Activated CD8-positive, alpha-beta T cell treated with anti-CD3 and anti-CD28 coated beads, Interleukin-2, amount 10 ng/mL, durations not matched to agents 7 days and 5 days (primary cell): ENCODE measurements at places on chromosomes 2 and 18.

GRCh38 chr18:22424565-22424963 is 6.8 kb upstream of the CTAGE1 start:
- no peak overlapping the region for H3K4me3 ChIP-seq
- H3K36me3 ChIP-seq = no peaks in the 10 kb centered on the region
- no peaks in the 10 kb centered on the region for H3K27me3 ChIP-seq
- no peak for DNase-seq

- no peaks in the 10 kb centered on the region for H3K27me3 ChIP-seq
- H3K27ac ChIP-seq = no peak overlapping the region
- no peak for DNase-seq
- H3K4me3 ChIP-seq = no peak overlapping the region
- no peaks in the 10 kb centered on the region for H3K36me3 ChIP-seq
Observed at GRCh38 chr18:31386741-31387140, 10.2 kb downstream of the DSG4 start.

DNA sequence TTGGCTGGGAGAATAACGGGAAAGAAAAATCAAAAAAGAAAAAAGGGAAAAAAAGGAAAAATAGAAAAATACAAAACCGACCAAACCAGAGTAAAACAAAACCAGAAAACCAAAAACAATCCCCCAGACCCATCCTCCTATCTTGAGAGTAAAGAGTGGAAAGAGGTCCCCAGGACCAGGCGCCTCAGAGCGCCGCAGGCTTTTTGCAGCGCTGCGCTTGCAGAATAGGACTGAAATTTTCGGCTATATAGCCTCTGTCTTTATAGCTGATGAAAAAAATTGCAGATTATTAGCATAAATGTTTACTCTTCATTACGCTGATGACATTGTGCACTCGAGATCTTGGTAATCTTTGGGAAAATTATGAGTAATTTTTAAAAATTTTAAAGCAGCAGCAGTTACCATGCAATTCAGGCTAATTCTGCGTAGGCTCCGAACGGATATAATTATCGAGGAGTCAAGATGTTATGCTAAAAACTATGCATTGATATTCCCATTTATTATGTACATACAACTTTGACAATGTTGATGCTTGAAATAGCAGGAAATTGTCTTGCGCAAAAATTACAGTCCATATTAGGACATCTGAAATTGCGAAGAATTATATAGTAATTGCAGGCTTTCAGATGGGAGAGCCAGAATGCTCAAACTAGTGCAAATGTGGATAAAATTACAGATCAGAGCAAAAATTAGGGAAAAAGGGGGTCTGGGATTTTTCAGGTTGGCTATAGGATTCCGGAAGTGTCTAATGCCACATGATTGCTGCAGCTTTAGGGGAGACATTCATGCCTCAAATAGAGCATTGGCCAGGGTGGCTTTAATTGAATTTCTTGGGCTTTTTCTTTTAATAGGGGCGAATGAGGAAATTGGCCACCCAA is 8.3 kb downstream of the DLX1 start:
- H3K4me1 ChIP-seq = peaks cover 48% of the 10 kb centered on the region
- H3K27me3 ChIP-seq = peaks cover 82% of the 10 kb centered on the region
- H3K36me3 ChIP-seq = peaks cover under 1% of the 10 kb centered on the region
- H3K4me3 ChIP-seq = peak overlapping the region; percentile 6
- H3K27ac ChIP-seq = no peak overlapping the region
- no peak for DNase-seq

DNA sequence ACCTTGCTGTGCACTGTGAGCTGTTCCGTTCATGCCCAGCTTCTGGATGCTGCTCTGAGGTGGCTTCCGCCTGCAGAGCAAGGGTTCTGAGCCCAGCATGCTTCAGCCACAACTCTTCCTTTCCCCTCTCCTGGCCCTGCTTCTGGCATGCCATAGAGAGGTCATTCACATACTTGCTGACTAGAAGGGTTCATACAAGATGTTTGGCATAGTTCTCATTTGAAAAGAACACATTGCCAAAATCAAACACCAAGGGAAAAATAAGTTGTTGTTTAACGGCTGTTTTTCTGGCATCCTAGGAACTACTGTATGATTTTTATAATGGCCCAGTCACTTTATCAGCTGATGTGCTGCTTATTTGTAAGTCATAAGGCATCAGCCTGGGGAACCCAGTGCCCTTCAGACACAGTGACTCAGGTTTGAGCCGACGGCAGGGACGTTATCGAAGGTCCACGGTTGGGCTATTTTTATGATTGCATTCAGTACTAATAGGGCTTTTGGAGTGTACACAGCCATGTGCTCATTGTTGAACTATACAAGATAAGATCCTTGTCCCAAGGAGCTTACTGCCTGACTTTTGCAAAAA is 53.9 kb upstream of the CTAGE1 start:
- no peaks in the 10 kb centered on the region for H3K36me3 ChIP-seq
- no peaks in the 10 kb centered on the region for H3K4me1 ChIP-seq
- no peaks in the 10 kb centered on the region for H3K27me3 ChIP-seq
- H3K4me3 ChIP-seq = no peak overlapping the region

- peaks cover 10% of the 10 kb centered on the region for H3K4me1 ChIP-seq
- DNase-seq = no peak
- H3K36me3 ChIP-seq = no peaks in the 10 kb centered on the region
- peak overlapping the region; percentile 65 for H3K4me3 ChIP-seq
Observed at GRCh38 chr2:85132397-85132796, 795 bp upstream of the TCF7L1 start.

DNA sequence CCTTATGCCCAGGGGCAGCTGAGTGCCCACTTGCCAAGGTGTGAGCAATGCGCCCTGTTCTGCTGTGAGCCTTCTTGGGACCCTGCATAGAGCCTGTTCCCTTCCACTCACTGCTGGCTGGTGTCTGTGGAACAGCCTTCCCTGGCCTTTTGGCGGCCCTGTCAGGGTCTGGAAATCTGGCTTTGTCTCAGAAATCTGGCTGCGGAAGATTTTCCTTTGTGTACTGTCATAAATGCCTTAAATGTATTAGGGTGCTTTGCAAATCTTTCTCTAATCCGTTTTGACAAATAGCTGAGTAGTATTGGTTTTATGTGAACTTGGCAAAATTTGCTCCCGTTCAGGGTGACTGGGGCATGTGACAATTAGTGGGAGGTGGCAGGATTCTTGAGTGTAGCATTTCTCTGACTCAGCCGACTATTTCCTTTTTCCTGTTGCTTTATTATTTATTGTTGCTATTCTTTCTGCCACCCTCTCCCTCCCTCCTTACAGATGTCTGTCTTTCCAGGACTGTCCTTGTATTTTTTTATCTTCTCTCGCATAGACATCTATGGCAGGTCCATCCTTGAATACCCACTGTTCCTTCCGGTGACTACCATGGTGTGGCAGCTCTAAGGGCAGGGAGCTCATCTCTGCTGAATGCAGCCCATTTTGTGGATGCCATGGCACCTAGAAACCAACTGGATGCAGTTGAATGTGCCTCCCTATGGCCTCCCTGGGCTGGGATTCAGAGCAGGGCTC is 41.8 kb downstream of the LDLRAD4 start:
- H3K27me3 ChIP-seq = no peaks in the 10 kb centered on the region
- H3K4me3 ChIP-seq = no peak overlapping the region
- H3K4me1 ChIP-seq = peaks cover 27% of the 10 kb centered on the region
- H3K27ac ChIP-seq = no peak overlapping the region

DNA sequence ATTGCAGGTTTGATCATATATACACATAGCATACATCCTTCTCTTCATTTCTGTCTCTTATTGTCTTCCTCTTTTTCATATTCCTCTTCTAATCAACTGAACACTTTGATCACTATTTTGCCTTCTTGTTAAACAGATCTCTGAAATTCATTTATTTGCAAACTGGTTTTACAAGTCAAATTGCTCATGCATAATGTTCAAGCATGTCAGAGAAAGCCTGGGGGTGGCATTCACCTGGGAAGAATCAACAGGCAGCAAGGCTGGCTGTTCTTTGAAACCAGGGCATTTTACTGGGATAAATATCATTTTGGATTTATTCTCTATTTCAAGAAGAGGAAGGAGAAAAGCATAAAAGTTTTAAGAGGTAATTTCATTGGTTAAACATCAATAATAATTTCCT is 66.9 kb upstream of the LRATD1 start:
- no peaks in the 10 kb centered on the region for H3K27me3 ChIP-seq
- H3K4me1 ChIP-seq = no peaks in the 10 kb centered on the region
- H3K36me3 ChIP-seq = no peaks in the 10 kb centered on the region
- DNase-seq = no peak
- H3K27ac ChIP-seq = no peak overlapping the region

- H3K36me3 ChIP-seq = no peaks in the 10 kb centered on the region
- no peaks in the 10 kb centered on the region for H3K4me1 ChIP-seq
- DNase-seq = peak; percentile 4
- H3K4me3 ChIP-seq = no peak overlapping the region
- H3K27me3 ChIP-seq = peaks cover 2% of the 10 kb centered on the region
- no peak overlapping the region for H3K27ac ChIP-seq
Observed at GRCh38 chr2:239824866-239825704, 200.1 kb downstream of the NDUFA10 start.

DNA sequence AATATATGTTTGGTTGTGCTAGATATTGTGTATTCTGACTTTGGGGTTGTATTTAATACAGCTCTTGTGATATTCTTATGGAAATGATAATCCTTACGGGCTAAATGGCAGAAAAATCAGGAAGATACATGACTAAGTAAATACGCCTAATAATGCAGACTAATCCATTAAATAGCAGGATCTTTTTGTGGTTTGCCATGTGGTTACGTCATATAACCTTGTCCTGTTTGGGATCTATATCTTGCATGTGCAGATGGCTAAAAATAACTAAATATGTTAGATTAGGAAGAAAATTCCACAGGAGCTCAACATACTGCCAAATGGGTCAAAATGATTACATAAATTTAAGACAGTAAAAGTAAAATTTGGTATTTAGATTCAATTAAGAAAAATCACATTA is 83.0 kb downstream of the NEB start:
- H3K4me1 ChIP-seq = no peaks in the 10 kb centered on the region
- H3K4me3 ChIP-seq = no peak overlapping the region
- no peak for DNase-seq
- H3K36me3 ChIP-seq = peaks cover 2% of the 10 kb centered on the region

DNA sequence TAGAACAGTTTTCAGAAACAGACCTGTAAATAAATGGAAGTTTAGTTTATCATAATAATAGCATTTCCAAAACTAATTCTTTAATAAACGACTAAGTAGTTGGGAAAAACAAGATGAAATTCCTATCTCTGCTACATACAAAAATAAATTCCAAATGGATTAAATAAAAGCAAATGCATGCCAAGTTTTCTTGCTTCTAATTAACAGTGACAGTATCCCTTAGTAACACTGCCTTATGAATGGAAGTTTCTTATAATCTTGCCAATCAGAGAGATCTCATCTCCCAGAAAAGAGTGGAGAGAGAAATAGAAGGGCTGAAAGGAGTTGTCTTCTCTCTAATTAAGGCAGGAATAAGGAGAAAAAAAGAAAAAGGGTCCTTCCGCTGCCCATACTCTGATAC is 133.9 kb downstream of the GFPT1 start:
- H3K27ac ChIP-seq = no peak overlapping the region
- peaks cover 35% of the 10 kb centered on the region for H3K27me3 ChIP-seq
- no peaks in the 10 kb centered on the region for H3K4me1 ChIP-seq
- no peak overlapping the region for H3K4me3 ChIP-seq
- no peak for DNase-seq

GRCh38 chr2:28080911-28081310 is 190.4 kb downstream of the BABAM2 start:
- H3K27me3 ChIP-seq = no peaks in the 10 kb centered on the region
- peaks cover 28% of the 10 kb centered on the region for H3K4me1 ChIP-seq
- H3K27ac ChIP-seq = no peak overlapping the region
- no peaks in the 10 kb centered on the region for H3K36me3 ChIP-seq
- H3K4me3 ChIP-seq = no peak overlapping the region
- no peak for DNase-seq

GRCh38 chr2:207321514-207321913 is 155.8 kb upstream of the KLF7 start:
- DNase-seq = no peak
- no peaks in the 10 kb centered on the region for H3K36me3 ChIP-seq
- H3K4me1 ChIP-seq = no peaks in the 10 kb centered on the region

DNA sequence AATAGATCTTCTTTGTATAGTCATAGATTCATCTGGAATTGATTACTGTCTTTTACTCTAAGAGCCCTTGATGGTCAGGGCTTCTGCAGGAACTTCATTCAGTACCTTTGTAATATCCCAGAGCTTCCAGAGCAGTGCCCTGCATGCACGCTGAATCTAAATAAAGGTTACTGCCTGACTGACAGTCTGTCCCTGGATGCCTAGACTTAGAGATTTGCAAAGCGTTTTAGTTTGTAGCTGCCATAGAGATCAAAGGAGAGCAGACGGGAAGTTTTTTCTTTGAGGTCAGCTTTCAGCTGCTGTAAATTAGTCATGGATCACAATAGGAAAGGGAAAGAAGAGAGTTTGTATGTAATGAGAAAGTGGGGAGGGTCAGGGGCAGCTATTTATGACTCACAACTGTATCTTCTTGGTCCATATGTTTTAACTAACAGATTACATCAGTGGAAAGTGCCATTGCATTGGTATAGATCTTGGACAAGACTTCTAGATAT is 45.2 kb upstream of the NYAP2 start:
- no peak overlapping the region for H3K4me3 ChIP-seq
- H3K4me1 ChIP-seq = no peaks in the 10 kb centered on the region
- H3K27ac ChIP-seq = no peak overlapping the region
- DNase-seq = no peak
- no peaks in the 10 kb centered on the region for H3K36me3 ChIP-seq

DNA sequence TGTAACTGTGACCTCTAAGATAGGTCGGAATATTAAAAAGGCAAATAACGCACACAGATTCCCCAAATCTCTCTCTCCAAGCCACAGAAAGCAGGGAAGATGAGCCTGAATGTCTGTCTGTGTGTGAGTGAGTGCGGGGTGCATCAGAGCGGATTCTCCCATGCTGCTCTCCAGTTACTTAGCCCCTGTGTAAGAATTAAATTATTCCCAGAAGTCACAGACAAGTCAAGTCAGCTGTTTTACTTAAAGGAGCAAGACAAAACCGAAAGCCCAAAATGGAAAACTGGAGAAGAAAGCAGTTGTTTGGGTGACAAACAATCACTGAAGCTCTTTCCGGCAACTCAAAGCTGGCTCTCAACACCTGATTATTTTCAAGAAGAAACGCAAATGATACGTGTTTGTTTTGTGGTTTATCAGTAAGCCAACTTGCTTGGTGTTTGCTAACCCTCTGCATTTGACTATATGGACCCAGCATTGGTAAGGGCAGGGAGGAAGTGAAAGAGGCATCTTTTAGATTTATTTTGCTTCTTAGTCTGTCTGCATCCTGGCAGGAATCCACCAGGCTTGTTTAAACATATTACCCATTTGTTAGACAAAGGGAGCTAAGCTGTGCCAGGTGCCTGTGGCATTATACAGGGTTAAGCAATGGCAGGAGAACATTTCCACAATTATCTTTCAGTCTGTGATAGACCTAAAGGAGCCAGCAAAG is 121.5 kb upstream of the CREB1 start:
- no peak overlapping the region for H3K27ac ChIP-seq
- no peaks in the 10 kb centered on the region for H3K4me1 ChIP-seq
- no peaks in the 10 kb centered on the region for H3K36me3 ChIP-seq
- H3K4me3 ChIP-seq = no peak overlapping the region
- H3K27me3 ChIP-seq = peaks cover 5% of the 10 kb centered on the region

- no peak overlapping the region for H3K27ac ChIP-seq
- no peaks in the 10 kb centered on the region for H3K36me3 ChIP-seq
Observed at GRCh38 chr18:78641689-78642231, 337.9 kb upstream of the SALL3 start.
